ENCODE measurements at places on chromosomes 4 and X. TPM values are rescaled to one million over a fixed set of nuclear protein-coding genes. Genes with fewer than 3 reads are reported as not detected.
A peak's percentile ranks its signal among the peaks of the same experiment; 100 is the strongest.

Gene GAGE12J
- not detected for total RNA-seq

Gene MAGEA12
- not detected for total RNA-seq

- H3K4me3 ChIP-seq = no peak overlapping the region
- peaks cover 31% of the 10 kb centered on the region for H3K36me3 ChIP-seq
- H3K27me3 ChIP-seq = no peaks in the 10 kb centered on the region
- H3K4me1 ChIP-seq = peaks cover 12% of the 10 kb centered on the region
These were observed 56.5 kb downstream of the FBXL5 start for GRCh38 chr4:15598644-15599043.

DNA sequence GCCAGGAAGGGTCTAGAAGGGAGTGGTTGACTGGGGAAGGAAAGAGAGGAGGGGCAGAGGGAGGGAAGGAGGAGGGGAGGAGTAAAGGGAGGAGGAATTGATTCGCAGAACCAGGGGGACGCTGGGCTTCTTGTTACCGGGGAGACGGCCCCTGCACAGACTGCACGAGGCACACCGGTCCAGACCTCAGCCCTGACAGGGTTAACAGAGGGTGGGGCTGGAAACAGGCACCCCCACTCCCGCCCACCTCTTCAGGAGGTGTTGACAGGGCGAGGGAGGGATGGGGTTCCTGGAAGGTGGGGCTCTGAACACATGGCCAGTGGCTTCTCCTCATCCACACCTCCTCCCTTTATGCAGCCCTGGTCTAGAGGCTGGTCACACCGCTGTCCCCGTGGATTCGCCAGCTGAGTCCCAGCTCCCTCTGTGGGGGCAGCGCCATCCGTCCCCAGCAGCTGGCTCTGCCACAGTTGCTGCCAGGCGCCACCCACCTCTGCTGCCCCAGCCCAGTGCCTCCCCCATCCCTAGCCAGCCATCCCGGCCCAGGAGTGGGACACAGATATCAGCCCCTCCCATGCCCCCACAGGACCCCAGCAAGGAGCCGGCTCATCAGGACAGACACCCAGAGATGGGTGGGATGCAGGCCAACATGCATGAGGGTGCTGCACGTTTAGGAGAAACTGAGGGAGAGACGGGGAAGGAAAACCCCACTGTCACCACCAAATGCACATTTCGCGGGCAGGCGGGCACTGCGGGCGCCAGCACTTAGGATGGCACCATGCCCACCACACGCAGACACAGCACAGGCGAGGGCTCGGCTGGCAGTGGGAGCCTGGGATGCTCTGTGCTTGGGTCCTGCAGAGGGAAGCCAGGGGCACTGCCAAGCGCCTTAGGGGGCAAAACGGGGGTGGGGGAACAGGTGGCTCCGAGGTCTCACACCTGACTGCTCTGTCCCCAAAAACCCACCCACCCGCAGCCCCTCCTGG, 87.6 kb downstream of the ABLIM2 start:
- no peak overlapping the region for H3K27ac ChIP-seq
- no peak overlapping the region for H3K4me3 ChIP-seq
- DNase-seq = peak; percentile 86
- no peaks in the 10 kb centered on the region for H3K36me3 ChIP-seq

DNA sequence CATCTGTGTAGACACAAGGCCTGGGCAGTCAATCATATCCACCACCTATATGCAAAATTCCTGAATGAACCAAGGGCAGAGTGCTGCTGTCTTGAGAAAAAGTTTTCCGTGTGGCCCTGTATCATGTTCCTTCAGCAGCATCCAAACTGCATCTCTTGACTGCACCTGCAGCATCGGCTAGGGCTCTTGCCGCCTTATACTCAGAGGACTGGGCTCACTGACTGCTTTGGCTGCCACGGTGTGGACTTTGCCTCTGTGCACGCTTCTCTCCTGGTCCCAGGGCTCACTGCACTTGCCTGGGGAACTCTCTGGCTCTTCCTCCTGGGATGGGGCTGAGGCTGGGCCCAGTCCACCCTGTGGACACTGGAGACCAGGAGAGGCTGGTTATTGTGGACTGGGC, 39.5 kb upstream of the STS start:
- no peak overlapping the region for H3K27ac ChIP-seq
- H3K36me3 ChIP-seq = peaks cover 12% of the 10 kb centered on the region
- H3K27me3 ChIP-seq = no peaks in the 10 kb centered on the region
- H3K4me1 ChIP-seq = peaks cover 23% of the 10 kb centered on the region

GRCh38 chr4:16715482-16715881, 183.0 kb downstream of the LDB2 start:
- peaks cover 10% of the 10 kb centered on the region for H3K4me1 ChIP-seq
- no peaks in the 10 kb centered on the region for H3K36me3 ChIP-seq
- H3K27me3 ChIP-seq = no peaks in the 10 kb centered on the region
- H3K27ac ChIP-seq = no peak overlapping the region

- no peaks in the 10 kb centered on the region for H3K27me3 ChIP-seq
- peaks cover 6% of the 10 kb centered on the region for H3K36me3 ChIP-seq
- peak overlapping the region; percentile 72 for H3K27ac ChIP-seq
- H3K4me3 ChIP-seq = no peak overlapping the region
These were observed 325.6 kb downstream of the CAMK2D start for GRCh38 chr4:113435893-113436292.

Data from chondrocyte (in vitro differentiated cells).